ENCODE measurements at places on chromosomes 5 and 9.
A peak's percentile ranks its signal among the peaks of the same experiment; 100 is the strongest.

- no peak for DNase-seq
Observed at GRCh38 chr5:10115669-10116068, 134.0 kb downstream of the ATPSCKMT start.

DNA sequence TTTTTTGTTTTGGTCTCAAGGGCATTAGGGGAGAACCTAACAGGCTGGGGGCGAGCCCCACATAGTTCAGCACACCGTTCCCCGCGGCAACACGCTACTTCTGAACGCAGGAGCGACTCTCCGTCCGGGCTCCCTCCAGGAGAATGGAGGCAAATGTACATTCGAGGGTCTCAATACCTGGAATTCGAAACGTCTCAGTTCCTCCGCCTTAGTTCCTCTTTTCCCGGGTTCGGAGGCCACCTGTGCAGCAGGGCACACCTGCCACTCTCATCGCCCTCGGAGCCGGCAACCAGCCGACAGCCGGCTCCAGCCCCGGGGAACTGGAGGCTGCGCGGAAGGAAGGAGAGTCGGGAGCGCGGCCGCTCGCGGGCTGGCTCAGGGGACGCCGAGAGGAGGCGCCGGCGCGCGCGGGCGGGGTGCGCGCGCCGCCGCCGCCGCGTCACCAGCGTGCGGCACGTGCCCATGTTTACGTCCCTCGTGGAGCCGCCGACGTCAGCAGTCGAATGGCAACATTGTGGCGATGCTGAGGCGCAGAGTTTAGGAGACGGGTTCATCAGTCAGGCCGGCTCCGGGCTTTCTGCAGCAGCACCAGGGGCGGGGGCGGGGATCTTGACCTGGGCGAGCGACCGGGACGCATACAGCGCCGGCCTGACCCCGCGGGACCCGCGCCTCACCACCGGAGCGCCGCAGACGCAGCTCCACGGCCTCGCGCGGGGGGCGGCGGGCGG lies at the start of gene JMY:
Gene JMY (plus strand): TSS at position 498 of the 728 bp plus-strand sequence. CDS start 520 bp downstream, outside the sequence.
- DNase-seq: peak; percentile 87

DNA sequence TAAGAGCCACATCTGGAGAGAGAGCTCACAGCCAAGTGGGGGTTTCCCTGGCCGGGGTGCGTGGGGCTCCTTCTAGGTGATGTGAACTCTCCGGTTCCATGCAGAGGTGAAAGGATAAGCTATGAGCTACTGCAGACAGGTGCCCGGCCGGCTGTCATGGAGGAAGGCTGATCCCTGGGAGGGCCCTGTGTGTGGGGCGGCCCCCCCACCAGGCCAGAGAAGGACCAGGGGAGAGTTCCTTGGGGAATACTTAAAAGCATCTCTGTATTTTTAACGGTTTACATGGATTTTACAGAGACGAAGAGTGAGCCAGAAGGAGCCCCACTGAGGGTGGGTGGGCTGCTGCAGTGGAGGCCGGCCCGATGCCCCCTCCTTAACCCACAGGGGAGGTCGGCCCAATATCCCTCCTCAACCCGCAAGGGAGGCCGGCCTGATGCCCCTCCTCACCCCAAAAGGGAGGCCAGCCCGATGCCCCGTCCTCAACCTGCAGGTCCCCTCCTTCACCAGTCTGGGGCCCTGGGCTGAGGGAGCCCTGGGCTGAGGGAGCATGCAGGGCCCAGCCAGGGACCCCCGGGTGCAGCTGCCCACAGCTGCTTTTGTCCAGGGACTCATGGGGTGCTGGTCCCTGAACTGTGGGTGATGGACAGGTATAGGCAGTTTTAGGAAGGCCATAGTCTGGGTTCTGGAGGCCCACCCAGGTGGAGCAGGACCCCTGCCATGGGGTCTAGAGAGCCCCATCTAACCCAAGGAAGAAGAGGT lies 31.9 kb downstream of the MRPL36 start:
- peak; percentile 62 for DNase-seq

DNA sequence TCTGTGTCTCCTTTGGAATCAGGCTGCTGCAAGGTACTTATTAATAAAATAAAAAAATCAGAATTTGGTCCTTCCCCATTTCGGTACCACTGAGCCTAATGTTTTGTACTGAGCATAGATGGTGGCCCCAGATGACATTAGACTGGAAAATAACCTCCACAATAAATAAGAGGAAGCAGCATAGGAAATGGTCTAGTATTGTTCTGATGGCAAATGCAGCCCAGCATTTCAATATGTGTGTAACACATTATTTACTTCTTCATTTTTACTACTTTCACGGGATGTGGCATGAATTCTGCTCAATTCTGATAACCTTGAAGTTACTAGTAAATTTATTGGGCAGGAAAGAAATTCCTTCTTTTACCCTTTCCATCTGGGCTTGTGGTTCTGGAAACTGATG lies 295.6 kb downstream of the ADGRV1 start:
- no peak for DNase-seq

DNA sequence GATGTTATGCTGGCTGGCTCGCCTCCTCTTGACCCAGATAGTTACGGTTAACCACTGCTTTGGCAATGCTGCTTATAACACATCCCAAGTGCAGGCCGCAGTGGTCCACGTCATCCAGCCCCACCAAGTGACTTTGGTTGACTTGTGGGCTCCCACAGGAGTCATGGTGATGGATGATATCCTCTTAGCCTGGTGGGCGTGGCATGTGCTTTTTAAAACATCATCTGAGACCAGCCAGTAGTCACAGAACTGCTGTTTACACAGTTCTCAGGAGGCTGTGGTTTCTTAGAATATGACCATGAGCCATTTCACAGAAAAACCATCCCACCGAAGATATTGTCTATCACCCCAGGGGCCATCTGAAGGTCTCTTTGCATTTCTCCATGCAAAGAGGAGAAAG lies 216.9 kb downstream of the SH3GL2 start:
- DNase-seq: no peak

GRCh38 chr9:115202960-115203751 lies 85.2 kb upstream of the TNC start:
- no peak for DNase-seq

- DNase-seq: no peak
Observed at GRCh38 chr5:83059341-83059740, 17.9 kb downstream of the TMEM167A start.

DNA sequence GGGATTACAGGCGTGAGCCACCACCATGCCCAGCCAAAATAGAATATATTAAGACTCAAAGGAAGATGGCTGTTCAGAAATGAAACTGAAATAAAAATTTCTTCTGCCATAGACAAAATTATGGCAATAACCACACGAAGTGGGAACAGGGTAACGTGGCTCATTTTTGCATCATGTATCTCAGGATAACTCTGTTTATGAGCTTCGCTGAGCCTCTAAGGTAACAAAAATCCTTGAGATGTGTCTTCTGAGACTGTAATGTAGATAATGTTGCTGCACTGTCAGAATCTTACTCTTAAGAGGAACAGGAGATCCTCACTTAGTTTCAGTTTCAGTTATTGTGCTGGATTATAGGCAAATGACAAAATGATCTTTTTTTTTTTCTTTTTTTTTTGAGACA lies 153.8 kb downstream of the GOLPH3 start:
- no peak for DNase-seq

- DNase-seq: no peak
Observed at GRCh38 chr9:131554087-131554842, 8.9 kb downstream of the PRRT1B start.

DNA sequence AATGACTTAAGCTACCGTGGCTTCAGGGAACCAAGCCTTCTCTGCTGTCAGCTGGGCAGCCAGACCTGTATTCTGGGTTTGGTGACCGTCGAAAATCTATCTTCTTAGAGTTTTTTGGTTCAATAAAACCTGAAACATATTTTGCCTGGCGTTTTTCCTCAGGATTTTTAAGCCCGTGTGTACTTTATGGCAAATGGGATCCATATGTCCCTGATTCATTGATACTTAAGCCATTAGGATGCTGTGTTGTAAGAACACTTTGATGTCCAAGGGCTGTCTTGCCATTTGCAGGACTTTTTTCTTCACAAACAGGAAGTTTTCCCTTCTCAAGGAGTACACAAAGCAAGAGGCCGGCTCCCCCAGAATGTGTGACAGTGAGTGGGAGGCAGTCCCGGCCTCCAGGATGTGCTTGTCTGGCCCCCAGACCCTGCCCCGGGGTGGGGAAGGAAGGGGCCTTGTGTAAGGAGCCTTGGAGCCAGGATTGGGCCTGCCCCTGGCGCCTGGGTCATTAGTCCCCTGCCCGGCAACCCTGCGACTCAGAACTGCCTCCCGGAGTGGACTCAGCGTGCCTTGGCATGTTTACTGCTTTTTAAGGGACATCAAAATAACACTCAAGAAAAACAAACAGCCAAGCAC lies 83.4 kb upstream of the SMIM23 start:
- DNase-seq: no peak

GRCh38 chr5:79837761-79838551 lies 148.3 kb downstream of the CMYA5 start:
- no peak for DNase-seq

DNA sequence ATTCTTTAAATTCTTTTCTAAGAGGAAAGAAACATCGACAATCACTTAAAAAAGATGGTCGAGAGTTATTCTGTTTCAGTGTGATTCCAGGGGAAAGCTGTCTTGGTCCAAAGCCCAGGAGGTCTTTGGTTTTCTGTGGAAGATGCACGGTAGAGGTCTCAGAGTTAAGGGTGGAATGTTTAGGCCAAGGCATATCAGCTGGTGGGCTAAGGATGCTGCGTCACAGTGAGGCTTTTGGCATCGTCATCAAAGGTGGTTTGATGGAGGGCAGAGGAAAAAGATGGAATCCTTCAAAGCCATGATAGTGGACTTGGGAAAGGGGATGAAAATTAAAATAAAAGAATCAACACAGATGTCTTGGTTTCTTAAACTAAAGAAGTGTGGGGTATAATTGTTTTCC lies 137.3 kb upstream of the ANKH start:
- DNase-seq: no peak

GRCh38 chr5:117562647-117563046 lies 988.0 kb upstream of the SEMA6A start:
- no peak for DNase-seq

- no peak for DNase-seq
Observed at GRCh38 chr9:36548454-36548853, 24.2 kb upstream of the MELK start.

- no peak for DNase-seq
Observed at GRCh38 chr5:72470826-72471225, 36.4 kb downstream of the ZNF366 start.

- no peak for DNase-seq
Observed at GRCh38 chr5:129506086-129506485, 46.0 kb downstream of the ADAMTS19 start.

GRCh38 chr5:80761966-80762365 lies 107.2 kb upstream of the DHFR start:
- DNase-seq: no peak

DNA sequence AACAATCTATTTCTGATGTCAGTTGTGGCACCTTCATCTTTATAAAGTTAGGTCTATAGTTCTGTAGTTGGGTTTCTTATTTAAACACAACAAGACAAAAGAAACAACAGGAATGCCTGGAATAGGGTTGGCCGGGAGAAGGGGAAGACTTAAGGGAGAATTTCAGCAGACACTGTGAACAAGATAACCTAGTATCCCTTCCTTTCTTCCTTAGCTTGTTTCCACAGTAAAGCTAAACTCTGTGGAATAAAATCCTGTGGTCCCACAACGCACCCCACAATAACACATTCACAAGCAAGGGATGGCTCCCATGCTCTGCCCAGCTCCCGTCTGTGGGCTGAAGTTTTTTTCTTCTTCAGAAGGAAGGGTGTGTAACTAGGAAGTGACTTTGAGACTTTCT lies 124.9 kb upstream of the SMARCA2 start:
- no peak for DNase-seq

DNA sequence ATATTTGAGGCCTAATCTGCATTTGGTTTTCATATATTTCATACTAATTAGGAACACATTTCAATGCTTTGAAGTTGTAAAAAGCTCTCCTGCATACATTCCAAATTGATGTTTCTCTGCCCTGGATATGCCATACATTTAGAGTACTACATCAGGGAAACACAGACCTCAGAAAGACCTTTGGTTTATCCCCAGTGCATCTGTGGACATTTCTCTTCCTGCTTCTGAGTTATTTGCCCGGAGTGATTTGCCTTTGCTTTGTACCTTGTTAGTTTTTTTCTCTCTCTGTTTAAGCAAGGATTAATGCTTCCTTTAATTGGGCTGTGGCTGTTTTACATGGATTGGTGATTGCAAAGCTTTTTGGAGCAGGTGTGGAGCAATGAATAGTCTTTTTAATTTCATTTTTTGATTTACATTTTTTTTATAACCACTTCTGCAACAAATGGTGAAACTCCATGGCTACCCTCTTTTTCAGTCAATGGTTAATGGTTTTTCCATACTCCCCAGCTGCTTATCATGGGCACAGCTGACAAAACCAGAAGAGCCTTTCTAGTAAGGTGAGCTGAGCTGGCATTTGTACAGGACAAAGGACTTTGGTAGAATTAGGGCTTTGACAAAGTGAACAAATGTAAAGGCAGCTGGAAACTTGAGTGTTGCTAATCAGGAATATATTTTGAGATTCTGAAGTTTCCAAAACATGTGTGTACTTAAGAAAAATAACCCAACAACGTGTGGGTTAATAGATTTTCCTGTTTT lies 54.2 kb downstream of the ZSWIM6 start:
- no peak for DNase-seq

GRCh38 chr5:125578551-125578950 lies 832.1 kb upstream of the ZNF608 start:
- no peak for DNase-seq

- no peak for DNase-seq
Observed at GRCh38 chr9:130225071-130225470, 40.5 kb upstream of the HMCN2 start.

DNA sequence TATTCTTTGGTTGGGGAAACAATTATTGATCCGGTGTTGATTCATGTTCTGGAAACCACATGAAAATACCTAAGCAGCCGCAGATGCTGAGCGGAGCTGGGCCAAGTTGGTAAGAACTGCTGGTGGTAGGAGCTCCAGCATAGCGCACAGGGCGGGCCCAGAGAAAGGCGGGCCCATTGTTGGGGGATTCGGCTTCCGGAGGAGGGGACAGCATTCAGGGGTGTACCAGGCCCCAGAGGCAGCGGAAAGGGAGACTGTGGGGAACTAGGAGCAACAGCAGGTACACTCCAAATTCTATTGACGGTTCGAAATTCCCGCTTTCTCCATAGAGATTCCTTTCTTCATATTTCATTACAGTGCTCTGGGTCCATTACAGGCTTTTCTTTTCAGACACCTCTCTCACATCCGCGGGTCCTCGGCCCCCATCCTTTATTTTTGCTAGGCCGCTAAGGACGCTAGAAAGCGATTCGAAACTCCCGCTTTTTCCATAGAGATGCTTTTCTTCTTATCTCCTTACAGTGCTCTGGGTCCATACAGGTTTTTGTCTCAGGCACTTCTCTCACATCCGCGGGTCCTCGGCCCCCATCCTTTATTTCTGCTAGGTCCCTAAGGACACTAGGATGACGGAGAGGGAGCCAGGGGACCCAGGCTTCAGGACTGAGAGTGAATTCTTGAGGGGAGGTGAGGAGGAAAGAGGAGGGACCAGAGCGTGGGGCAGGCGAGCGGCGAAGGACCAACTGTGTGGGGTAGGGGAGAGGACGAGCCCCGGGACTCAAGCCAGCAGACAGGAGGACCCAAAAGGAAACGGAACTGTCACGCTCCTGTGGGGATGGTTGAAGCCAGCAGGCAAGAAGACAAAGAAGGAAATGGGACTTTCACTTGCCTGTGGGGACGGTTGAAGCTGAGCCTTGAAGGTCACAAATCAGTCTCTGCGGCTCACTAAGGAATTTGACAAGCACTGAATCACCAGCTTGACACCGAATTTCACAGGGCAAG lies at the start of gene CCDC152:
Gene CCDC152 (plus strand): TSS at position 213 of the 996 bp plus-strand sequence. CDS start 2,304 bp downstream, outside the sequence.
- no peak for DNase-seq
